T follicular helper cell (primary cell): ENCODE measurements at places on chromosomes 11 and 22.
A peak's percentile ranks its signal among the peaks of the same experiment; 100 is the strongest.

DNA sequence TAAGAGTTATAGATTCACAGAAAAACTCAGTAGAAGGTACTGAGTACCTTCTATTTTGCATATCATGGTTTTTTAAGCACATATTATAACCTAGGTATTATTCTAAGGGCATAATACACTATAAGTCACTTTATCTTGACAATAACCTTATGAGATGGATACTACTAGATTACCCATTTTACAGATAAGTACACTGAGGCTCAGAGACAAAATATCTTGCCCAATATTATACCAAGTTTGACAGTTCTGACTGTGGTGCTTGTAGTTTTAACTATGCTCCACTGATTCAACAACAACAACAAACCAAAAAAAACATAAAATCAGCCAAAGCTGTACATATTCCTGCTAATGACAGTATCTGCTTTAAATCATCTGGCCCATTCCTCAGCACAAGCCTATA lies 10.5 kb downstream of the OR51M1 start:
- DNase-seq, result no peak

DNA sequence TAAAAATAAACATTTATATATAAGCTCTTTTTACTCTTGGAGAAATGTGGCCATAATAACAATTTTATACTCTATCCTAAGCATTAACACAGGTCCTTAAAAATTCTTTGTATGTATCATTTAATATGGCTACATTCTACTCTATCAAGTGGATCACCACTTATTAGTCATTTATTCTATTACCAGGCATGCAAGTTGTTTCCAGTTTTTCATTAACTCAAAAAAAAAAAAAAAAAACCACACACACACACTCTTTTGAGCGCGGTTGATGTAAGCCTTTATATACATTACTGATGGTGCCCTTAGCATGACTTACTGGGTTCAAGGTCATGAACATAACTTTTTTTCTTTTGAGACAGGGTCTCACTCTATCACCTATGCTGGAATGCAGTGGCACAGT lies 47.1 kb upstream of the MICAL2 start:
- DNase-seq, result no peak

DNA sequence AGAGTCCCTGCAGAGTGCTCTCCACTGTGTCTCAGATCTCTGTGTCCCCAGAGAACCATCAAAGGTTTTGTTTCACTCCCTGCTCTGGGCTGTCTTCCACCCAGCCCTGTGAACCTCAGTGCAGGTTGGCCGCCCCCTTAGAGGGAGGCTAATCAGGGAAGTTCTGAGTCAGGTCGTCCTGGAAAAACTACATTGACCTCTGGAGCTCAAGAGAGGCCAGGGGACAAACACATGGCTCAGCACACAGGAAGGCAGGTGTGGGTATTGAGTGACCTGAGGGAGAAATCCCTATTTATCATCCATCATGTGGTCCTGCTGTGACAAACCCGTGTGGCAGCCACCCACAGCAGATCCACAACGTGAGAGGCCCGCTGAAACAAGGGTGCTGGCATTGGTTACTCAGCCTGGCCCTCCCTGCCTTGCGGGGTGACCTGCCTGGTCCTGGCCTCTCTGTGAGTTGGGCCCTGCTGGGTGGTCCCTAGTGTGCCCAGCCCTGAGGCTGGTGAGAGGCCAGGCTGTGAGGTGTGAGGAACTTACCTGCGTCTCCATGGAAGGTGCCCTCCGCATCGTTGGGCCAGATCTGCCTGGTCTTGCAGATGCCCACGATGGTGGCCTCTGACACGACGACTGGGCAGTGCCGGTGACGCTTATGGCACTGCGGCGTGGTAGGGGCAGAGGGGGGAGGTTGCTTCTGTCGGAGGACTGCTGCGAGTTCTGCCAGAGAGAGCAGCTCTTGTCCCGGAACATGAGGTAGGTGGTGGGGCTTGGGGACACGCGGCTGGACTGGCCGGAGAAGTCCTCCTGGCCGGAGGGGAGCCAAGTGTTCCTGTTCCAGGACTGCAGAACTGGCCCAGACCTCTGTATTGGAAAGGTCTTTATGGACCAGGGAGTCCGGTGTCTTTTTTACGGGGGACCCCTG lies 669 bp upstream of the BCR start:
- DNase-seq, result no peak

DNA sequence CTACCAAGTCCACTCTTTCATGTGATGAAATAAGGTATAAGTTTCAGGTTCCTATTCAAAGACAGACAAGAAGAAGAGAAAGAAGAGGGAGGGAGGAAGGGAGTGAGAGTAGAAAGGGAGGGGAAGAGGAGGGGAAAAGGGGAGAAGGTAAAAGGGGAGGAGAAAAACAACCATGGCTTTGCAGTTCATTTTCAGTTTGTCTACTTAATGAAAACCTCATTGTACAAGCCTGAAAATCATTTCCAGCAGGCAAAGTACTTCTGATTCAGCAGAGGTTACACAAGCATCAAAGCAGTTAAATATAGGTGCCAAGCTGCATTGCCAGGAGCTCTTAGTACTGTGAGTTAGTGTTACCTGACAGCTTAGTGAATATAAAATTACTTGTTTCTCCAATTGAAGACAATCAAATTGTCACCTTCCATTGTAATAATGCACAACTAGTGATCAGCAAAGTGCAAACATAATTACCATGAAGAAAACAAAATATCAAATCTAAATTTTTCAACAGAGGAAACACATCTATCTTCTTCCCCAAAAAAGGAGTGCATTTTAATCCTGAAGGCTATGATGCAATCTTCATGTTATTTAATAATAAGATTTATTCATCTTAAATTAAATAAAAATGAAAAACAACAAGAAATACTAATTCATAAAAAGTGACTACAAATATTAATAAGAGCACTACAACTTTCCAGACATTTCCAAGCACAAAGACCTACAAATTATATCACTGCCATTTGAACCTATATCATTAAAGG lies 8.2 kb downstream of the SOX6 start:
- no peak for DNase-seq

GRCh38 chr22:35648066-35649025 lies at the start of gene APOL6:
Gene APOL6, plus strand, starts transcription at chr22:35648446. Its CDS starts 7,980 bp downstream, at chr22:35656426.
- DNase-seq, result peak; percentile 22

DNA sequence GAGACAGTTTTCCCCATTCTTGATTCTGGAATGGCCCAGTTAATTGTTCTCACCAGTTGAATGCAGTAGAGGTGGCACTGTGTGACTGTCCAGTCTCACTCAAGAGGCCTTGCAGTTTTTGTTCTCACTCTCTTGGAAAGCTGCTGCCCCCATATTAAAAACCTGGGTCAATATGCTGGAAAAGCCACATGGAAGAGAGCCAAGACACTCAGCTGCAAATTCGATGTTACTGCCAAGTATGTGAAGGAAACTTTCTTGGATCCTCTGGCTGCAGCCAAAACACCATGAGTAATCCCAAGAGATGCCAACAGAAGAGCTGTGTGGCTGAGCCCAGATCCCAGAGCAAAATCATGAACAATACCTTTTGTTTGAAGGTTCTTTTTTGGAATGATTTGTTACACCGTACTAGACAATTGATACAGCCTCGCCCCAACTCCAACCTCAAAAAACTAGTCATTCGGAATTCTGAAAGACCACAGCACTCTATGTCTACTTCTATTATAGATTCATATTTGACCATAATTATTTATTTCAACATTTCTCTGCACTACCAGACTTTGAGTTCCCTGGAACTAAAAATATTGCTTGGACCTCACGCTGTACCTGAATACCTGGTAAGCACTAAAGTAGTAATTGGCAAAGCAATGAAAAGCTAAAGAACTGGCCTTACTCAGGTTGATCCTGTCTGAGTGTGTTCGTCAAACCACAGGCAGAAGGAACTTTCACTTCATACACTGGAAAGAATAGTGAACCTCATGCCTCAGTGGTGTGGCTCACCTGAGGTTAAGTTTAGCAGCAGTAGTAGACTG lies 378.8 kb downstream of the ETS1 start:
- no peak for DNase-seq

GRCh38 chr11:133911171-133911570 lies 45.6 kb downstream of the IGSF9B start:
- DNase-seq, result no peak

- DNase-seq, result no peak
These were observed 25.0 kb upstream of the OAF start for GRCh38 chr11:120185706-120186455.

DNA sequence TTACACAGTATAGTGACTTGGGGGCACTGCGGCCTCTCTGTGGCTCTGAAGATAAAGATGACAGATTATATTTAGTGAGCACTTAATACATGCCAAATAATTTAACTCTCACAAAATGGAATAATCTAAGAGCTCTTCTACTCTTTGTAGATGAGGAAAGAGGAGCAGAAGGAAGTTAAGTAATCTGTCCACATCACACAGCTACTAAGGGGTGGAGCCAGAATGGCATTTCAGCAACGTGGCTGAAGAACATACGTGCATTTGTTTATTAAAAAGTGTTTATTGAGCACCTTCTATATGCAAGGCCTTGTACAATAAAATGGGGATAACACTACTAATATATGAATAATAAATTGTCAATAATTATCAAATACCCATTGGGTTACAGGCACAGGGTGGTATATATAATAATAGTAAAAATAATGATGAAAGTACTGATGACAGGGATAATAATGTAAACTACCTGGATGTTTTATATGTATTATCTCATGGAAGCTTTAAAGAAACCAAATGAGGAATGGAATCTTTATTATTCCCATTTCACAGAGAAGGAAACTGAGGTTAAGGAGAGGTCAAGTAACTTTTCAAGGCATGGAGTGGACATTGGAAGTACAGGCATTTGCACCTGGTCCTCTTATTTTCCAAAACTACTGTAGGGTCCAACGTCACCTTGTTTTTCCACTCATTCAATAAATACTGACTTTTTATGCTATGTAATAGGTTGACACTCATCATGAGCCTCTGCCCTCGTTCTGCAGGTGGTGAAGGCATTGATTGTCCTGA lies 38.0 kb upstream of the IL17RA start:
- no peak for DNase-seq

GRCh38 chr22:42397332-42398249 lies 34.6 kb downstream of the NFAM1 start:
- no peak for DNase-seq

GRCh38 chr11:132357811-132358572 lies 987.6 kb downstream of the NTM start:
- no peak for DNase-seq

- DNase-seq, result no peak
These were observed 90.1 kb downstream of the PDHX start for GRCh38 chr11:35006389-35007128.

- no peak for DNase-seq
These were observed 162.3 kb downstream of the C11orf87 start for GRCh38 chr11:109584001-109584972.

- DNase-seq, result no peak
These were observed 234.4 kb upstream of the E2F8 start for GRCh38 chr11:19474954-19475721.

- DNase-seq, result no peak
These were observed 68.0 kb downstream of the USP47 start for GRCh38 chr11:11909727-11910126.

GRCh38 chr11:35470616-35471015 lies 51.3 kb upstream of the SLC1A2 start:
- no peak for DNase-seq

- DNase-seq, result no peak
These were observed 9.9 kb upstream of the PARVB start for GRCh38 chr22:44014241-44014640.

DNA sequence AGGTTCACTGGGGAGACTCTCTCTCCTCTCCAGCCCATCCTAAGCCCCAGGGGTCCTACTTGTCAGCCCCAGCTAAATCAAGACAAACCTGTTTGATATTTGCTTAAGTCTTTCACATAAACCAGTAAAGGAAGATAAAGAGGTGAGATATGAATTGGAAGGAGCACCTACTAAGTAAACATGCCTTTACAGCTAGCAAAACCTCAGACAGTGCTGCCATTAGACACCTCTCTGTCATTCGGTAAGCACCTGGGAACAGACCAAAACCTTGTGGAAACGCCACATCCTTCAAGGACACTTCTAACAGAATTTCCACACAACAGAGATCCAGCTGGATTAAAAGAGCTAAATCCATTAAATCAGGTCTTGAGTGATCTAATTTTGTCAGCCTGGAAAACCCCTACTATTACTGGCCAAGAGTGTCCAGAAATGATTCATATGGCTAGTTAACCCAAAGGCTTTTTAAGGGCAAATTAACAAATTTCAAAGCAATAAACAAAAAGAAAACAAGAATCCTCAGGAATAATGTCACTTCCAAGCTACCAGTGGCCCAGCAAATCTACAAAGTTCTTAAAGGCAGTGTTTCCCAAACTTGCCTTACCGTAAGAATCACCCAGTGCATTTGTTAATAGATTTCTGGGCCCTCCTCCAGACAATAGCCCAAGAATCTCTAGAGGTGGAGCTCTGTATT lies 2.4 kb downstream of the VPS37C start:
- no peak for DNase-seq

DNA sequence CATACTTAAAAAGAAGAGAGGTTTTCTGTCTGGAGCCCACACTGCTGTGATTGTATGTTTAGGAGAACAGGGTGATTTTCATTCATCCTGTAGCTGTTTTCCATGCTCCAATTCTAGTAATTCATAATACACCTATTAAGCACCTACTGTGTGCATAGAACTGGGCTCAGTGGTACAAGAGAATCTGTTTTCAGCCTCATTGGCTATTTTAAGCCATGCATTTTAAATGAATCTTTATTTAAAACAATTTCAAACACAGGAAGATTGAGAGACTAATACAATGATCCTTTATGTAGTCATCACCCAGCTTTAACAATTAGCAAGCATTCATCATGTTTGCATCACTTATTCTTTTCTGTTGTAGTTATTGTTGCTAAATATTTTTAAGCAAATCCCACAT lies 86.2 kb downstream of the BDNF start:
- DNase-seq, result no peak

- no peak for DNase-seq
These were observed 14.9 kb downstream of the PACS1 start for GRCh38 chr11:66084821-66085475.

GRCh38 chr22:45686836-45687235 lies 15.2 kb downstream of the ATXN10 start:
- DNase-seq, result no peak

GRCh38 chr11:119363851-119364590 lies 17.5 kb downstream of the USP2 start:
- peak; percentile 48 for DNase-seq

GRCh38 chr11:59728913-59729312 lies 15.3 kb upstream of the OR10V1 start:
- DNase-seq, result no peak
